ENCODE measurements at places on chromosomes 3 and 15.

- no peak for DNase-seq
Observed at GRCh38 chr3:99607151-99607550, 31.2 kb upstream of the COL8A1 start.

DNA sequence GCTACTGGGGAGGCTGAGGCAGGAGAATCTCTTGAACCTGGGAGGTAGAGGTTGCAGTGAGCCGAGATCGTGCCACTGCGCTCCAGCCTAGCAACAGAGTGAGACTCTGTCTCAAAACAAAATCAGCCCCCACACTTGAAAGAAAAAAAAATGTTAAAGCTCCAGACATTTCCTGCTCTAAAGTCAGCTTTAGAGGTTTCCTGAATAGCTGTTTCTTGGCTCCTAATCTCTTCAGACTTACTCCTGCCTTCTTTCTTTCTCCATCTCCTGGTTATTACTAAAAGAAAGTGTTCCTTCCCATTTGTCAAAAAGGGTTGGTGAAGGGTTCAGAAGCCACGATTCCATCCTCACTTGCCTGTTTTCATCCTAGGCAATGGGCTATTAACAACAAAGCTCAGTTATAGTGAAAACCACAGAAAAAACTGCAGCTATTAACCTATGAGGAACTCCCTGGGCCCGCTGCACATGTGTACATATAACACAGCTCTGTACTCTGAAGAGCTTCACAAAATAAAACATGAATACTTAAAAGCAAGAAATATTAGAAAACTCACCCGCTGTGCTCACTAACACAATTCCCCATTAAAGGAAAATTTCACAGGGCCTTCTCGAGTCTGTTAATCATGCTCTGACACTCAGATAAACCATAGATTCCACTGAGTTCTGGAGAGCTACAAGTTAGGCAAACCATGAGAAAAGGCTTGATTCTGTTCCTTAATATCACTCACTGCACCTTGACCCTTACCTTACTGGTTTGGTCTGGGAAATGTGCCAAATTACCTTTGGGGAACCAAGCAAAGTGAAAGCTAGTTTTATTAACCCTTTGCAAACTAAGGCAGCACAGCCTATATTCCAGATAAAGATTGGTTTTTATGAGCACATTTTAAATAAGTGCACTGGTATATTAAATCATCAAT lies 89.9 kb upstream of the TSPAN3 start:
- no peak for DNase-seq

GRCh38 chr3:26712211-26713026 lies 89.8 kb downstream of the LRRC3B start:
- DNase-seq: peak; percentile 14

- DNase-seq: no peak
Observed at GRCh38 chr3:143443851-143444331, 324.3 kb downstream of the CHST2 start.

GRCh38 chr3:181725830-181726229 lies 14.1 kb downstream of the SOX2 start:
- no peak for DNase-seq

- peak; percentile 62 for DNase-seq
Observed at GRCh38 chr15:72365844-72366243, 10.0 kb downstream of the HEXA start.

GRCh38 chr3:82353306-82354171 lies 592.1 kb upstream of the GBE1 start:
- DNase-seq: no peak
